Activated CD4-positive, alpha-beta T cell treated with anti-CD3 and anti-CD28 coated beads, Interleukin-2, amount 50 U/mL, for 24 hours (primary cell): ENCODE measurements at places on chromosomes 5 and 9.

DNA sequence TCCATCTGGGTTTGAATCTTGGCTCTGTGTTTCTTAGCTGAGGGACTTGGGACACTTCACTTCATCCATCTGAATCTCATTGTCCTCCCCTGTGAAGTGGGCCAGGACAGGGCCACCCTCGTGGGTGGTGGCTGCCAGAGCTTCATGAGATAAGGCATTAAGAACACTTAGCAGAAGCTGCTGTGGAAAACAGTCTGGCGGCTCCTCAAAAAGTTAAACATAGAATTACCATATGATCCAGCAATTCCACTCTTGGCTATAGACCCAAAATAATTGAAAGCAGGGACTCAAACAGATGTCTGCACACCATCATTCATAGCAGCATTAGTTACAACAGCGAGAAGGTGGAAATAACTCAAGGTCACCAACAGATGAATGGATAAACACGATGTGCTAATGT, 42.4 kb upstream of the GGTA1 start:
- DNase-seq = no peak

DNA sequence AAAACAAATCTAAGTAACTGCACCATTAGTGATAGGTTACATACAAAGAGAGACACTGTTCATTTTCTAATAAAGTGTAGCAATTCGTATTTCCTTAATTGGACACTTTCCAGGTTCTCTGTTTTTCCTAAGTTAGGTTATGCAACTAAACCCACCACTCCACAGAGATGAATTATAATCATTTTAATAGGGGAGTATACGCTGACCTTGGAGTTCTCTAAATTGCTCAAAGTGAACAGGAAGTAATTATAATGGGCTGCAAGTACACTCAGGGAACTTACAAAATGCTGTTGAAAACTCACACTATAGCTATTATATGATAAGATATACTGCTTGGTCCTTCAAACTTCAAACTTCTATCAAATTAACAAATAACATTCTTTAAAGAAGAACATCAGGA, 18.2 kb upstream of the ADCY2 start:
- no peak for DNase-seq

DNA sequence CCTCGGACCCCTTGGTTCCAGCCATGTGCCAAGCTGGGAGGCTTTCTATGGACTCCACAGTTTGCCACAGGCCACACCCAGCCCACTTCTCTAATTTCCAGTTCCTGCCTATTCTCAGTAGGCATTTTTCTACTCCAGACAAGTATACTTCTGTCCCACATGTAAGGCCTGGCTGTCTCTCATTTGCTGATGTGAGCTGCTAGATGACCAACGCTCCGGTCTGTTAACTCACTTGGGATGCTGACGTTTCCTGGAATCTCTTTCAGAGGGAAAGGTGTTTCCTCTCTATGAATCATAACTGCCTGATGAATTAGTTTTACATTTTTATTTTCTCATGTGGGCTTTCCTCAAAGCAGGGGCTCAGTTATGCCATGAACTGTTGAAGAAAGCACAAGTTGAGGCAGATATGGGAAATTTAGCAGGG, 36.3 kb downstream of the ERGIC1 start:
- no peak for DNase-seq

- no peak for DNase-seq
Observed at GRCh38 chr5:107199756-107200155, 471.0 kb downstream of the EFNA5 start.

DNA sequence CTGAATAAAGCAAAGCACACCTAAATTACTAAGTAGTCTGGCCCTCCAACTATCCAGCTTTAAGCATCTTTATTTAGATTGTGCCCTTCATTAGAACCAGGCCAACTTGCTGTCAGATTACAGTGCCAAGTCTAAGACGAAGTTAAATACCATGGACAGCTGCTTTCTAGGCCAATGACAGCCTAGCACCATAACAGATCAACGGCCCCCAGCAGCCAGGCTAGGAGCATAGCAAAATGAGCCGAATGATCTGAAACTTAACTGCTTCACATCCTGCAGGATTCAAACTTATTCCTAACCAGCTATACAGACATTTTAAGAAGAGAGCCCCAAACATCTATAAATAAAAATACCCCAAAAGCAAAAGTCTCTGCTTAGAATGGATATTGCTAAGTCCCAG, 6.8 kb downstream of the SLC24A2 start:
- no peak for DNase-seq

- DNase-seq = no peak
Observed at GRCh38 chr5:80296121-80296520, 23.7 kb upstream of the SPZ1 start.

DNA sequence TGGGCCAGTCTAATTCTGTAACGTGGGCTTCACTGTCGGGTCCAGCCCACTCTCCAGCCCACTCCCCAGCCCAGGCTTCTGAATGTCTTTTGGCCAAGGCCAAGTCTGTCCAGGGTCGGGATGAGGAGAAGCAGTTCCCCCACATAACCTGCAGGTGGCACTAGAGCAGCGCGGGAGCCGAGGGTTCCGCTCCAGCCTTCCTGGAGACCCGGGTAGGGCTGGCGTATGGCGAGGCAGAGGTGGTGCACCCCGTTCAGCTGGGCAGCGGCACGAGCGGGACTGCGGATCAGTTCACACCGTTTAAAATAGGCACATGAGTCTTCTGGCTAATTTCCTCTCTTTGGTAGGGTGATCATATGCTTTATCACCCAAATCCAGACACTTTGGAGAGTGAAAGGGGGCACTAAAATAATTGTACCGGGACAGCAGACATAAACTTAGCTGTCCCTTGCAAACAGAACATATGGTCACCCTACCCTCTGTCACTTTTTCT, 185.9 kb downstream of the MSX2 start:
- peak; percentile 42 for DNase-seq

DNA sequence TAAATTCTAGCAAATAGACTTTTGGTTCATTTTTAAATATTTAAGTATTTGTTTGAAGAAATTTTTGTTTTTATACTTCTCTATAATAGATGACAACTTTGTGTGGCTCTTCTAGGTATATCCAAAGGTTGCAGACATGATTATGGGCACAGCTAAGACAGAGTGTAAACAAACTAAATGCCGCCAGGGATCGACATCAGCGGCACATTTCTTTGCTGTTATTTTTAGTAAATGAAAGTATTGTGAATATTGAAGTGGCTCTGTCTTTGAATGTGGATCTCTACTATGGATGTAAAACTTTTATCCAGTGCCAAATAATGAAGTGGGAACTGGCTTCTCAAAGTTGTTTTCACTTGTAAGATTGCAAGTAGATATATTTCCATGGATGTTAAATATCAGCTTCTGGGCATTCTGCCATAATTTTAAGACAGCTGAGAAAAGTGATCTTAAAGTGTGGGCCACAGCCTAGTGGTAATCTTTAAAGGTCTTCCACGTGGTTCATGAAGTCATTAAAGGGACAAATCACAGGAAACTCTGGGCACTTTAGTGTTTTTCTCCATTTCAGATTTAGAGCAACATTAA, 589.9 kb downstream of the ZNF608 start:
- DNase-seq = no peak

DNA sequence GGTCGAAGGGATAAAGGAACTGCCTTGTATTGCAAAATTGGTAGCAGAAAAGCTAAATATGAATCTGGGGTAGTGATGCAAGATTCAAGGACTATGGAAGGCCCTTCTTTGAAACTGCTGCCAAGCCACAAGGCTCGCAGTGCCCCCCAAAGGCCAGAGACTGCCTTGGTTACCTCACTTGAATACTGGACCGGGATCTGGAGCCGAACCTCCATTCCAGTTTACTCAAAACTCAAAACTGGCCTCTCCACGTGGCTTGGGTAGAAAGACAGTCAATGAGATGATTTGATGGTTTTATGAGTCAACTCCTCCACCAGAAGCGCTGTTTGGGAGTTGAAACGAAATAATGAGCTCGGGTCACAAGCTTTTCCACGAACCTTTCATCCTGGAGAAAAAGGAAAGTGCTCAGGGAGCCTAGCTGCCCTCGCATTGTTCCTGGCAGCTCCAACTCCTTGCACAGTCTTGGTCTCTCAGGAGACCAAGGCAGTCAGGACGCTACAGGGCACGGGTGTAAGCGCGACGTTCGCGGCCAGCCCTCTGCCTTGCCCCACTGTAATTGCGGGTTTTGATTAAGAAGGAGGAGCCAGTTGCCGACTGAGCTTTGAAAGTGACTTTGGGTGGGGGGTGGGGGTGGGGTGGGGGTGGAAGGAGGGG, 2.8 kb downstream of the ST8SIA4 start:
- no peak for DNase-seq

DNA sequence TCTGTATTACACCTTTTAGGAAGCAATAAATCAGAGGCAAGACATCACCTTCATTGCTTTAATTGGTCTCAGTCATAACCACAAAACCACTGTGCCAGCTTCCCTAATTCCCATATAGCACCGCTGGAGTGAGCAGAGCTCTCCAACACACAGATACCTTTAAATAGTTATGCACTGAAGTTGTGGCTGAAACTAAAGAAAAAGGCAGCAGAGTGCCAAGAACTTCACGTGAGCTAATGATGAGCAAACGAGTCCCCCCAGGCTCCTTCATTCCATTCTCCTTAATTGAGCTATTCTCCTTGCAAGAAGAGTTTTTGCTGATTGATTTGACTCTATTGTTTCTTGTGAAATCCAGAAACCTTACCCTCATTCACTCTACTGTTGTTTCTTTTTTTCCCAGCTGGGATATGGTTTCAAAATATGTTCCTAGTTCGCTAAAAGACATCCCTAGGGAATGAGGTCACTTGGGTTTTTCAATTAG, 501.5 kb downstream of the SPATA31D1 start:
- no peak for DNase-seq

- no peak for DNase-seq
Observed at GRCh38 chr9:77038281-77039036, 19.0 kb downstream of the FOXB2 start.

GRCh38 chr9:16044579-16044881, 491.7 kb downstream of the CCDC171 start:
- no peak for DNase-seq

- no peak for DNase-seq
Observed at GRCh38 chr5:7348168-7348854, 47.6 kb upstream of the ADCY2 start.

DNA sequence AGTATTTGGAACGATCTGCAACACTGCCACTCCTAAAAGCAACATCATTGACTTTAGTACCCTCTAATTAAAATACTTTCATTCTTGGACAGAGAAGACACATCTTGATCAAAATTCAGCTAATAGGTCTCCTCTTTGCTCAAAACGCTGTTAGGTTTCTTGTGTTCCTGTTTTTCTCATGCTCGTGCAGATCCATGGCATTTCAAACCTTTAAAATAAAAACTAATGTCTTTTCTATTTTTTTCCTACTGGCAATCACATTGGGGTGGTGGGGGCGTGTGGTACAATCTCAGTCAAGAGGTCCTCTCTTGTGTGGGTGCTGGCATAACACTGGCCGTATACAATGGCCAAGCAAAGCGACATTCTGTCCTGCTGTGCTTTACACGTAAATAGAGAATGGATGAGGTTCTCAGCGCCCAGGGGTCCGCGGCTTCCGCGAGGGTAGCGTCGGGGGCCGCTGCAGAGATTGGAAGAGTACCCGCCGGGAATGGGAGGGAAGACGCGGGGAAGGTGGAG, 315 bp upstream of the GPR150 start:
- DNase-seq = no peak

- DNase-seq = no peak
Observed at GRCh38 chr5:154118893-154119336, 71.6 kb upstream of the GALNT10 start.

DNA sequence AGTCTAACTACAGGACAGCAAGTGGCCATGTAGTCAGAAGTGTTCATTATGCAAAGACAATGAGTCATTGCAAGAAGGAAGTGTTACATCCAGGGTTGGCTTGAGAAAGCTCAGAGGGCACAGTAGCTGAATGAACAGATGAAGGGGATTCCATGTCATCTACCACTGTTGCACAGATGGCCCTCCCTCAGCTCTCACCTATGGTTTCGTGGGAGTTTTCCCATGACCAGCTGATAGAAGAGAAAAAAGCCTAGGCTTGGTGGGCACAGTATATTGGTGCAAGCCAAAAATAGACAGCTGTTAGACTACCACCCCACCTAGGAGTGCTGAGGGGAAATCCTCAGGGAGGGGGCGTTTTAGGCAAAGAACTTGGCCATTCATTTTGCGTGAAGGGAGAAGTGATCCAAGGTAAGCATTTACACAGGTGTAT, 217.0 kb downstream of the DMRT2 start:
- no peak for DNase-seq

DNA sequence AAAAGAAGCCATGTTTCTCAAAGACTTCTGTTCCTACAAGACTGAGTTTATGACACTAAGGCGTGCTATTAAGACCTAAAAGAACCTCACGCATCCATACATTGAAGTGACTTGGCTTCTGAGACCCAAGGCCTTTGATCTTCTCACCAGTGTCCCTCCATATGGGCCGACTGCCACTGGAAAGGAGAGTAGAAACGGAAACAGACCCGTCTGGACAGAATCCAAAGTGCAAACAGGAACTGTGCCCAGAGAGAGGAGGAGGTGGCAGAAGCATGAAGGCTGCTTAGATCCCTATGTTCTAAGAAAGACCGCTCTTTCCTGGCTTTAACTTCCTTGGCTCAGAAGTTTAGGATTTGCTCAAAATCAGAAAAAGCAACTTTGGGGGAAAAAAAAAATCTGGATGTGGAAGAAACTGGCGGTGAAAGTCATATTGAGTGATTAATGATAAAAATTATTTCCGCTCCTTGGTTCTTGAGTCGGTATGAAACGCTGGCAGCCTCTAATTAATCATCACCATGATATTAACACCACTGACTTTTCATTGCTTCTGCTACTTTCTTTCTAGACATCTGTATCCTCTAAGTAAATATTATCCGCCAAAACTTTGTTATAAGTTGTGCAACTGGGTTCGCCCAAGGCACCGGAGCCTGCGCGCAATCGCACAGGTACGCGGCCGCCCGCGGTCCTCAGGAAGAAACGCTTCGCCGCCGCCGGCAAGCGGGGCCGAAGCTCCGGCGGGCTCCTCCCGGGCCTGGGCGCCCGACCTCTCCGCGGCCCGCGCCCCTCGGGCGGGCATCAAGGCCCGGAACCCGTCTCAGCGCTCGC, 726 bp downstream of the DAP start:
- no peak for DNase-seq

DNA sequence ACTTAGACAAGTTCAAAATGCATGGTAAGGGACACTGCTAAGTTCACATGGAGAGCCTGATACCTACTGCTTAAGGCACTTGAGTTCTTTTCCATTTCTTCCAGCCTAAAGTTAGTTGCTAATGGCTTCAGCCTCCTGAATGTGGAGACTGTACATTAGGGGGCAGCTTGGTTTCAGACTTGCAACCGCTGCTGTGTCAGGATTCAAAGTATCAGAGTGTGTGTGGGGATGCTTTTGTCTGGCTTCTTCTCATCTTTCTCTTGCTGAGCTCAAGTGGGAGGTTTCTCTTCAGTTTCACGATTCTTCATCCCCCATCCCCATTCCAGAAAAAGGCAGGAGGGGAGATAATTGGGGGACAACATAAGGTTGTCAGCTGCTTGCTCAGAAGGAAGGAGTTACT, 49.4 kb downstream of the ATP10B start:
- DNase-seq = no peak

- DNase-seq = no peak
Observed at GRCh38 chr9:37998881-37999587, 70.0 kb downstream of the SHB start.

DNA sequence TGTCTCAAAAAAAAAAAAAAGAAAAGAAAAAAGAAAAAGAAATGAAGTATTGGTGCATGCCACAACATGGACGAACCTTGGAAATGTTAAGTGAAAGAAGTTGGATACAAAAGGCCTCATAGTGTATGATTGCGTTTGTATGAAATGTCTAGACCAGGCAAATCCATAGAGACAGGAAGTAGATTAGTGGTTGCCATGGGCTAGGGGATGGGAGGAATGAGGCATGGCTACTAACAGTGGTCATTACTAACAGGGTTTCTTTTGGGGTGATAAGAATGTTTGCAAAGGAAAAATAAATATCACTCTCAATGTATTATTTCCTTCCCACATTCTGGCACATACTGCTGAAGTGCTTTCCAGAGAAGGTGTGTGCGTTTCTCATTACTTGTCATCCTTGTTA, 44.1 kb downstream of the UGCG start:
- DNase-seq = no peak
